ENCODE measurements at places on chromosomes 6 and 20. TPM values are rescaled to one million over a fixed set of nuclear protein-coding genes. Genes with fewer than 3 reads are reported as not detected.
A peak's percentile ranks its signal among the peaks of the same experiment; 100 is the strongest.

TOP1 gene
- 77.0 TPM for total RNA-seq

PBOV1 gene
- total RNA-seq: not detected

HTR1E gene
- total RNA-seq: not detected

MEI4 gene
- not detected for total RNA-seq

EPHA7 gene
- total RNA-seq: not detected

MUCL3 gene
- not detected for total RNA-seq

LBP gene
- total RNA-seq: not detected

FAM209B gene
- not detected for total RNA-seq

GABRR1 gene
- total RNA-seq: not detected

PREX1 gene
- 1.4 TPM for total RNA-seq

NHSL1 gene
- 4.9 TPM for total RNA-seq

MANEA gene
- total RNA-seq: 14.3 TPM

MAP7 gene
- 0.35 TPM for total RNA-seq

- DNase-seq: no peak
Measured at GRCh38 chr6:125123468-125124048, 30.0 kb upstream of the TPD52L1 start.

- DNase-seq: no peak
Measured at GRCh38 chr6:21494505-21494904, 99.0 kb upstream of the SOX4 start.

DNA sequence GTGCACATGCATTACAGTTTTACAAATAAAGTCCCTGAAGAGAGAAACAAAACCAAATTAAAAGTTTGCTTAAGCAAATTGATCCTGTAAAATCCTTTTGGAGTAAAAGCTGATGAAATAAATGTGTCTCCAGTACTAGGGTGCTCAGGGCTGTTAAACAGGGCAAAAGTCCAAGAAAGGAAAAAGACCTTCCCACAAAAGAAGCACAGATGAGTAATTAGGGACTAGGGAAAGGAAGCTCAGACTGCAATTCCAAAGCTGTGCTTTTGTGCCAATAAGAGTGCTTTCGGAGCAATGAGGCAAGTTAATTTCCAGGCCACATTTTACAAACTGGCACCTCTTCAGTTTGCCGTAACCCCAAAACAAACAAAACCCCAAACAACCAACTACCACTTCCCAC lies 10.4 kb upstream of the RNF182 start:
- DNase-seq: no peak

GRCh38 chr20:25041813-25042530 lies 16.0 kb downstream of the ACSS1 start:
- DNase-seq: no peak

DNA sequence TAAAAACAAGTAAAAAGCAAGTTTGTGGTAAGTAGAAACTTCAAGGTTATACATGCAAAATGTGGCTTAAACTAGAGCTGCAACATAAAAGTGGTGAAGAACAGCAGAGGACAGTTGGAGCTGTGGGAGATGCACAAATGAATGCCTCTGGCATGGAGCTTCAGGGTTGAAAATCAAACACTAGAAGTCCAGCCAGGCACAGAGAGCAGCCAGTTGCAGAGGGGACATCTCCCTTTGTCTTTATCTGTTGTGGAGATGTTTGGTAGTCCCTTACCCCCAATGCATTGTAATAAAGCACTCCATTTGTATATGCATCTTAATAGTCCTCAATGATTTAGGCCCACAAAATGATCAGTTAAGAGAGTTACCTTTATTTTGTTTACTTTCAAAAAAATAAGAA lies 73.1 kb upstream of the C20orf144 start:
- DNase-seq: no peak

GRCh38 chr6:96923871-96924493 lies 546 bp upstream of the KLHL32 start:
- no peak for DNase-seq

- DNase-seq: no peak
Measured at GRCh38 chr20:34710568-34710839, 6.4 kb downstream of the TP53INP2 start.

DNA sequence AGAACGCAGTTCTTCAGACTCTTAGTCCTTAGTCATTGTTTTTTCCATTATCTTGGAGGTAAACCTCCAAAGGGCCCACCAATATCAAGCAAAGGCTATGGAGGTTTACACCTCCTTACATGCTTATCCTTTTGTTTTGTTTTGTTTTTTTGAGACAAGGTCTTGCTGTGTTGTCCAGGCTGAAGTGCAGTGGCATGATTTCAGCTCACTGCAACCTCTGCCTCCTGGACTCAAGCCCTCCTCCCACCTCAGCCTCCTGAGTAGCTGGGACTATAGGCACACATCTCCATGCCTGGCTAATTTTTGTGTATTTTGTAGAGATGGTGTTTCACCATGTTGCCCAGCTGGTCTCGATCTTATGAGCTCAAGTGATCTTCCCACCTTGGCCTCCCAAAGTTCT lies 26.3 kb downstream of the ADGRG6 start:
- no peak for DNase-seq

- DNase-seq: no peak
Measured at GRCh38 chr6:42599558-42599957, 35.7 kb downstream of the UBR2 start.

DNA sequence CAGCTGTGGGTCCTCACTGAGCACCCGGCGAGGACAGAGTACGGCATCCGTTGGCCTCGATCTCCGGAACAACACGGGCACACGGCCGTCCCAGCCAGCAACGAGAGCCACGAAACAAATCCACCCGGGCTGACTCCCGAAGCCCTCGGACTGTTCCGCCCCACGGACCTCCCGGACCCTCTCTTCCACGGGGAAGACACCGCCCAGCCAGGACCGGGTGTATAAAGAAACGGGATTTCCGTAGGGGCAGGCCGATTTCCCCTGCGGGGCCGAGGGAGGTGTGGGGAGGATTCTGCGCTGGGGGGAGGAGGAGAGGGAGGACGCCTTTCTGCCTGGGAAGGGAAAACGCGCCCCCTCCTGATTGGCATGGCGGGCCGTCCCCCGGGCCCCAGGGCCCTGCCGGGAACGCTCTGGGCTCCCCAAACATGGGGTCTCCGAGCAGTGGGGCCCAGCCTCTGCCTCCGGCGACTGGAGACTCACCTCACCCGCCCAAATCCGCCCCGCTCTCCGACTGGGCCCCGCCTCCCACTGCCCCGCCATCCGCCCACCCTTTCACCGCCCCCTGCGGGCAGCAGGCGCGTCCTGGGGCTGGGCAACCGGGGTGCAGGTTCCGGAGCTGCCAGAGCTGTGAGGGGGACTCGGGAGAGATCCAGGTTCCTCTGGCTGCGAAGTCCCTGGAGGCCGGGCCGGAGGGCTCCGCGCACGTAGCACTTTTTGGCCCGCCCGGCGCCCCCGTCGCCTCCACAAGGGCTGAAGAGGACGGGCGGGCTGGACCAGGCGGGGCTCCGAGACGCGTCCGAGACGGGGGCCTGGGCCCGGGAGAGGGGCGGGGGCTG lies 679 bp upstream of the PPDPF start:
- peak; percentile 18 for DNase-seq

DNA sequence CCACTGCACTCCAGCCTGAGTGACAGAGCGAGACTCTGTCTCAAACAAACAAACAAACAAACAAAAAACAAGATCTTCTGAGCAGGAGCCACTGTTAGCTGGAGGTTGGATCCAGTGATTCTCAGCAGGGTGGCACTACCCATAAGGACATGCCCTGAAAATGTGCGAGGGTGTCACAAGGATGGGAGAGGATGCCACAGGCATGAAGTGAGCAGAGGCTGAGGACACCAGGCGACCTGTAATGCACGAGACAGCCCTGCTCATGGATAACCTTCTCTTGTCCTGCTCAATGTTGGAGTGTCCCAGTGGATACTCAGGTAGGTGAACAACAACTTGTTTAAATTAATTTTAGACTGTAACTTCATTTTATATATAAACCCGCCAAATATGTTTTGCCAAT lies 76.8 kb downstream of the KCNB1 start:
- no peak for DNase-seq

DNA sequence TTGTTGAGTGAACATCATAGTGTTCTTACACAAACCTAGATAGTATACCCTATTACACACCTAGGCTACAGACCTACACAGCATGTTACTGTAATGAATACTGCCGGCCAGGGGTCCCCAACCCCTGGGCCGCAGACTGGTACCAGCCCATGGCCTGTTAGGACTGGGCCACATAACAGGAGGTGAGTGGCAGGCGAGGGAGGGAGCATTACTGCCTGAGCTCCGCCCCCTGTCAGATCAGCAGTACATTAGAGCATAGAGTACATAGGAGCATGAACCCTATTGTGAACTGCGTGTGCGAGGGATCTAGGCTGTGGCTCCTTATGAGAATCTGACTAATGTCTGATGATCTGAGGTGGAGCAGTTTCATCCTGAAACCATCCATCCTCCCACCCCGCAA lies 126.3 kb downstream of the PRND start:
- DNase-seq: no peak

DNA sequence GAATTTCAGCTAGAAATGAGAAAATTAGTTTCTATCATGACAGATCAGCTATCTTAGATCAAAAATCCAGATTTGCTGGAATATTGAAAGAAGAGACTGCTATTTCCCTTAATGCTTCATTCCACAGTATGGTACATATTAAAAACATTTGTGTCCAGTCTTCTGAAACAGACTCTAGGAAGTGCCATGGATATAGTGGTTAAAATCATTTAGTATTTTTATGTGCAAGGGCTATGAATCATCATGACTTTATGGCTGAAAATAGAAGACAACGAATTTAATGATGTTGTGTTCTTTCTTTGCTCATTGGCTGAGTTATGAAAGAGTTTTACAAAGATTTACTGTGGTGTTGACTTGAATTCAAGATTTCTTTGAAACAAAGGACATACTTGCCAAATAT lies 146.6 kb downstream of the ANKRD60 start:
- peak; percentile 77 for DNase-seq

DNA sequence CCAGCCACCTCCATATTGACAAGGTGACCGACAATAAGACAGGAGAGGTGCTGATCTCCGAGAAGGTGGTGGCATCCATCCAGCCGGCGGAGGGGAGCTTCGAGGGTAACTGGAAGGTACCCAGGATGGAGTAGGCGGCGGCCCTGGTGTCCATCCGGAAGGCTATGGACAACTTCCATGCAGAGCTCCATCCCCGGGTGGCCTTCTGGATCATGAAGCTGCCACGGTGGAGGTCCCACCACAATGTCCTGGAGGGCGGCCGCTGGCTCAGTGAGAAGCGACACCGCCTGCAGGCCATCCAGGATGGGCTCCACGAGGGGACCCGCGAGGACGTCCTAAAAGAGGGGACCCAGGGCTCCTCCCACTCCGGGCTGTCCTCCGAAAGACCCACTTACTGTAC lies 17.0 kb downstream of the DEFB115 start:
- DNase-seq: no peak

GRCh38 chr20:19932170-19932667 lies 84.9 kb upstream of the NAA20 start:
- DNase-seq: peak; percentile 81

- no peak for DNase-seq
Measured at GRCh38 chr6:147728903-147729302, 220.4 kb downstream of the SAMD5 start.

DNA sequence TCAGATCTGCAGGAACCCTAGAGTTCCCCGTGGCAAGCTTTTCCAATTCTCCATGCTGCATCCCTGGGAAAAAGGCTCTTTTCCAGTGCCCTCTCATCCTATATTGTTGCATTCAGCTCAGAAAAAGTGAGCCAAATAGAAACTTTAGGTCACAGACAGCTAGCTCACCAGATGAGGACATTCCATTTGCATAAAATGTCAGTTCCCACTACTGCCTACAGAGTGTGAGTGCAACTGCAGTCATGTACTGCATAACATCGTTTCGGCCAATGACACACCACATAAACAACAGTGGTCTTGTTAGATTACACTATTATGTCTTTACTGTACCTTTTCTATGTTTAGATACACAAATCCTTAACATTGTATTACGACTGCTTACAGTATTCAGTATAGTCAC lies 8.6 kb downstream of the HS3ST5 start:
- DNase-seq: no peak

DNA sequence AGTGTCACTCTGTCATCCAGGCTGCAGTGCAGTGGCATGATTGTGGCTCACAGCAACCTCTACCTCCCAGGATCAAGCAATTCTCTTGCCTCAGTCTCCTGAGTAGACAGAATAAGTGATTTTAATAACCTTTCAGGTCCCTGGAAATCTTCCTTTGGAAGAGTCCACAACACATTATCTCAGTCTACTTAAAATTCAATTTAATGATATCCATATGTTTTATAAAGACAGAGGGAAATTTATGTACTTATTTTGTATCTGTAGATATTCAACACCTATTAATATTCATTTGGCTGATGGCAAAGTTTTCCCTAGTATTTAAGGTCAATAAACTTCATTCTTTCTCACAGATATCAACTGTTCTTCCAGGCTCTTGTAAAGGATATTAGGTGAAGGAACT lies 881.4 kb upstream of the GJE1 start:
- no peak for DNase-seq

GRCh38 chr6:14276667-14277404 lies 159.3 kb downstream of the CD83 start:
- no peak for DNase-seq

GRCh38 chr20:23832775-23833513 lies 6.4 kb upstream of the CST2 start:
- DNase-seq: no peak

- no peak for DNase-seq
Measured at GRCh38 chr6:46618726-46619125, 33.9 kb downstream of the CYP39A1 start.

- no peak for DNase-seq
Measured at GRCh38 chr6:20539387-20539786, 5.1 kb downstream of the CDKAL1 start.

GRCh38 chr6:134676307-134677281 lies 273.3 kb downstream of the ALDH8A1 start:
- DNase-seq: no peak

DNA sequence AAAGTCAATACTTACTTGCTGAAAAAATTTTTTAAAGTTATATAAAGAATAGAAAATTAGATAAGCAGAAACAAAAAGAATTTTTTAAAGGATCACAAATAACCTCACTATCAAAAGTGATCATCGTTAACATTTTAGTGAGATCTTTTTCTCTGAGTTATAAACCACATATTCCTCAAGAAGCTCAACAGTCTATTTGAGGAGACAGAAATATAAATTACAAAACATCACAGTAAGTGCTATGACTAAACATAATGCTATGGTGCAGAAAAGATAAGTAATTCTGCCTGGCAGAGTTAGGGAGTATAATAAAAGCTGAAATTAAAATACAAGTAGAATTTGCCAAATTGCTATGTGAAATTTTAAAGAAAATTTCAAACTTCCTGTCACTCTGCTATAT lies 226.7 kb downstream of the LMBRD1 start:
- no peak for DNase-seq

GRCh38 chr6:56245903-56246351 lies 1.5 kb downstream of the COL21A1 start:
- DNase-seq: no peak

DNA sequence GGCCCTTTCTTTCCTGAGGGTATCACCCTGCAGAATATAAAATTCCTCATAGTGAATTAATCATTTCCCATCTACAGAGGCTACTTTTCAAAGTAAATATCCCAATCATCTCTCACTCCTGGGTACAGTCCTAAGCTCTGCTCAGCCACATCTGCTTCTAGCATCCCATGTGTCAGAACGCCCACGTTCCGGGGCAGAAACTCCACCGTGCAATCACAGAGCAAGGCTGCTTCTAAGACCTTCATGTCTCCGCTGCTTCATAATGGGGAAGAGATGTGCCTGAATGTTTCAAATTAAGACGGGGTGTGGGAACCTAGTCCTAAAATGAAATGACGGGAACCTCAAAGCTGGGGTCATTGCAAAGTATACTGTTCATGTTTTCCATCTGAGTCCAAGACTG lies 208.8 kb upstream of the GMDS start:
- no peak for DNase-seq

GRCh38 chr6:43489277-43490072 lies 12.1 kb downstream of the TJAP1 start:
- DNase-seq: no peak

- no peak for DNase-seq
Measured at GRCh38 chr20:62754122-62754990, 41.9 kb upstream of the MRGBP start.

Data from HFFc6 (cell line).